COLO829 (cell line): ENCODE measurements at places on chromosomes 1 and 21.

DNA sequence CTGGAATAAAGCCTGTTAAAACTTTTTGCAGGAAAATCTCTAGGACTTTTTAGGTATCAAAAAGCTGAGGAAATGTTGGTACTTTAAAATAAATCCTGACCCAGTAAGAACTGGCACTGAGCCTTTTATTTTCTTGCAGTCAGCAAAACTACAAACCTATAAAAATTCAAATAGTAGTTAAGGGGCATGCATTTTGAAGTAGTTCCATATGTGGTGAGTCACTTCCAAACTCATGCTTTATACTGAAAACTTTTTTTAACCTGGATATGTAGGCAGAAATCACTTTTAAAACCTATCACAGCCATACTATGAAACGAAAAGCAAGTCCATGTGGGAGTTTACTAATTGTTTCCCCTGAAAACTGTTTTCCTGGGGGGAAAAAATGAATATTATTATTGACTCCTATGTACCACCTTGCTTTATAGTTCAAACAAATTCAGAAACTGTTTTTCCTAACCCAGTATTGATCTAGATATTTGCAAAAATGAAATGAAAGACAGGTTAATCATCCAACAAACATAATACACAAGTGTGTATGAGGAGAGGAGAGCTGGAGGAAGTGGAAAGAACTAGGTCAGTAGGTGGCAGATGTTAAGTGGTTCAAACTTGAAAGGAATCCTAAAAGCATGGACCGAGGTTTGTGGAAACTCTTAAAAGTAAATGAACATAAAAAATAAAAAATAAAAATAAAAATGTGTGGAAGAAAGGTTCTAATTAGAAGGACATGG, 30.5 kb downstream of the NRIP1 start:
- DNase-seq: no peak

- DNase-seq: no peak
Measured at GRCh38 chr1:227759341-227760300, 24.4 kb downstream of the SNAP47 start.

DNA sequence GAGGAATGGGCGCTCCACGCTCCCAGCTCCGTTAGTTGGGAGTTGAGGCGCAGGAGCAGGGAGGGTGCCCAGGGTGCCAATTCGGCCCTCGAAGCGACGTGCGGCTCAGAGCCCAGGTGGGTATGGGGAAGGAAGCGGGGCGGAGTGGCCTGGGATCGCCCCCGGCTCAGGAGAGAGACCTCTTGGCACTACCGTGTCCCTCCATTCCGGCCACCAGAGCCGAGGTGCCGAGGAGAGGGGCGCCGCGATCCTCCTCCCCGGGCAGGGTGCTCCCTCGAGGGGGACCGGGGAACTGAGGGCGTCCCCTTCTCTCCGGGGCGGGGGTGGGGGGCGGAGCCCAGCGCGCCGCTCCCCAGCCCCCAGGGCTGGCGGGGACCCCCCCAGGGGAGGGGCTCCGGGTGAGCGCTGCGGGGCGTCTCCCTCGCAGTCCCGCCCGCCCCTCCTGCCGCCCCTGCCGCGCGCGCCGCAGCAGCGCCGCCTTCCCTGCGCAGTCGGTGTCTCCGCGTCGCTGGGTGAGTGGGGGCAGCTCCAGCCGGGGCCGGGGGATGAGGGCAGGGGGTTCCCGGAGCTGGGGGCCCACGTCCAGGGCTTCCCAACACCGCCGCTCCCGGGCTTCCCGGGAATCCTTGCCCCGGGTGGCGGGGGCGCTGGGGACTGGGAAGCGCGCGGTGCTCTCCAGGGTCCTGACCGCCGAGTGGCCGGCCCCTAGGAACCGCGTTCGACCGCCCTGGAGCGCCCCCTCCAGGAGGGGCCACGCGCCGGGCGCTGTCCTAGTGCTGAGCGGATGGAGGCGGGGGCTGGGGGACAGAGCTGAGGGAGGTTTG, at the start of gene HPCA:
TSS of gene HPCA (plus strand) at position 488 of the 824 bp plus-strand sequence. CDS start 2,408 bp downstream, outside the sequence.
- peak; percentile 42 for DNase-seq

GRCh38 chr1:151281969-151282882, at the start of gene ZNF687:
Gene ZNF687 (plus strand): TSS chr1:151282299. CDS start chr1:151286292, 3,993 bp downstream.
- DNase-seq: peak; percentile 98

- no peak for DNase-seq
Measured at GRCh38 chr1:169858467-169858866, 35.2 kb downstream of the SCYL3 start.

DNA sequence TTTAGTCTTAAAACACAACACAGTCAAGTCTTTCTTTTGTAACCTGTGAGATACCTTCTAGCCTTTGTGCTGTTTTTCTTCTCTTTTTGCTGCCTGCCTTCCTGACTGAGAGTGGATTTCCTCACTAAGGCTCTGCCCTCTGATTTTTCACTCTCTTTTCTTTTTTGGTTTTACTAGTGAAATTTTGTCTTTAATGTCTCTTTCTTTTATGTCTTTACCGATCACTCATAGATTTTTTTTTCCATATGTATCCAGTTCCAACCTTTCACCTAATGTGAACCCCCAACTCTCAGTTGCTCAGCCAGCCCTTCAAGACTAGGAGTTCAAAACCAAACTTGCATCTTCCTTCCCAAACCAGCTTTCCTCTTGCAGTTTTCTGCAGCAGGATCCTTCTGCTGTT, 6.5 kb downstream of the LGALS8 start:
- no peak for DNase-seq

- no peak for DNase-seq
Measured at GRCh38 chr1:182565537-182565936, 23.5 kb downstream of the RNASEL start.

GRCh38 chr21:42970946-42971653, 3.3 kb upstream of the PKNOX1 start:
- DNase-seq: no peak

GRCh38 chr21:20852866-20853265, 145.3 kb upstream of the NCAM2 start:
- no peak for DNase-seq

DNA sequence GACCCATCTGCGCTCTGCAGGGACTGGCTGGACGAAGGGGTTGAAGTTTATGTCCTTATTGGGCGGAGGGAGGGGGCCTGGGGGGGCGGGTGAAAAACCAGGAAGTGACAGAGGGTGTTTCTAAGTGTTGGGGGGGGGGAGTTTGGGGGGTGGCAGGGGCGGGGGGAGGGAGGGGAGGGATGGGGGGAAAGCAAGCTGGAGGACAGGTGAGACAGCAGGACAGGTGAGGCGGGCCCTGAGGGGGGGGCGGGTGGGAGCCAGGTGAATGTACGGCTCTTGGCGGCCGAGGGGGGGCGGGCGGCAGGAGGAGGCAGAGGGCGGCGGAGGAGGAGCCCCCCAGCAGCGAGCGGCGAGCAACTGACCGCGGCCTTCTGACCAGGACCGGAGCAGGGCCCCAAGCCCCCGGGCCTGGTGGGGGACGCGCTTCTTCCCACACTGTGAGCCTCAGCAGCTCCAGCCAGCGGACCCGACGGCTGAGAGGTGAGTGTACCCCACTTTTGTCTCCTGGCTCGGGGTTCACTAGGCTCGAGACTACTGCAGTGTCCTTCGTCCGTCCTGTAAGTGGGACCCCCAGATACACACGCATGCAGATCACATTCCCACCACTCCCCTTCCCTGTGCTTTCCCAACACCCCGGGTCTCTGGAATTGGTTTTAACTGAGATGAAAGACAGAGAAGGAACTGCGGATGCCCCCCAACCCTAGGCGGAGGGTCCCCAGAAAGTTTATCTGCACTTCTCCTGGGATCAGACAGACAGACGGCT, at the start of gene ZBTB7B:
TSS of gene ZBTB7B (plus strand) at position 339 of the 763 bp plus-strand sequence. CDS start 11,859 bp downstream, outside the sequence.
- peak; percentile 76 for DNase-seq

GRCh38 chr1:27563591-27564471, 40.1 kb downstream of the AHDC1 start:
- DNase-seq: no peak

DNA sequence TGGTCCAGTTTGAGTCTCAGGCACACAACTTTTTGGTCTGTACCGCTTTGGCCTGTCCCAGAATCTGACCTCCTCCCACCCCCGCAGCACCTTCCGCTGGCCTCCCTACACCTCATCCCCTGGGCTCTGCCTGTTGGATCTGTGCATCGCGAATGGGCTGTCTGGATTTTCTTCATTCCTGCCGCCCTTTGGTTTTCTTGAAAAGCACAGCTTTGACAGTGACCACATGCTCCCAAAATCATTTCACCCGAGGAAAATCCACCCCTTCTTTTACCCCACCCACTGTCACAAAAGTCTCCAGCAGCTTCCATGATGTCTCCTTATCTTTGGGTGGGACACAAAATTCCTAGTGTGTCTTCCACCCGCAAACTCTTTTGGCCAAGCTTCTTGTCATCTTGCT, 65.0 kb upstream of the SSX2IP start:
- no peak for DNase-seq

GRCh38 chr1:152577168-152577567, 3.1 kb downstream of the LCE3D start:
- no peak for DNase-seq

- no peak for DNase-seq
Measured at GRCh38 chr1:244050014-244050834, 859 bp upstream of the ZBTB18 start.

- DNase-seq: peak; percentile 35
Measured at GRCh38 chr1:8120693-8121260, 94.7 kb upstream of the ERRFI1 start.

GRCh38 chr1:54604572-54605370, 18.6 kb downstream of the FAM151A start:
- no peak for DNase-seq

DNA sequence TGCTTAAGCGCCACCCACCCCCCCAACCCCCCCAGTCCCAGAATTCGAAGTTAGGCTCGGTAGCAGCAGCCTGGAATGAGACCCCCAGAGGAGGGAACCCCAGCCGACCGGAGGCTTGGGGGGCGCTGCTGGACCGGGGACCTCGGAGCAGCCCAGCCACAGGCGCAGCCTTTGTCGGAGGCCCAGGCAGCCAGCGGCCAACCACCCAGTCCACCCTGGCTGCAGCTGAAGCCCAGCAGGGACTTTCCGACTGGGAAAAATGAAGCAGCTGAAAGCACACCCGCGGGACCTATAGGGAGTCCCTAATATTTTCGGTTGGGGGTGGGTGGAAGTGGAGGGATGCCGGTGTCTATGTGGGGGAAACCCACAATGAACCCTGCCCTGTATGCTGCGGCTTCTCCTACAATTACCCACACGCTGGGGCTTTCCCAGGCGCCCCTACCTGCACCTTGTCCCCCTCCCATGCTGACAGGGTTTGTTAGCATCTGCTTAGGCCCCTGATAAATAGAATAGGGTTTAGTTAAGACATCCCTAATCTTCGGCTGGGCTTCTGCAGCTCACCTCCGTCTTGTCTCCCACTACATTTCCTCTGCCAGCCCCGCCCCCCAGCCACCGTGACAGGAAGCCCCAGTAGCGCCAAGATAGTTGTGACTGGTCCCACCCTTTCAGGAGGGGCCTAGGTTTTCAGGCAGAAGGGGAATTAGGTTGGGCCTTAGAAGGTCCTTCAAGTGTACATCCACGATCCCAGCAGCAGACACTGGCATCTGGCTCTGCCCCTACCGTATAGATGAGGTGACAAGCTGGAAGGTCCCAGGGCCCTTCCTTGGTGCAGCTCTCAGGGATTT, 838 bp downstream of the CCDC28B start:
- DNase-seq: no peak

DNA sequence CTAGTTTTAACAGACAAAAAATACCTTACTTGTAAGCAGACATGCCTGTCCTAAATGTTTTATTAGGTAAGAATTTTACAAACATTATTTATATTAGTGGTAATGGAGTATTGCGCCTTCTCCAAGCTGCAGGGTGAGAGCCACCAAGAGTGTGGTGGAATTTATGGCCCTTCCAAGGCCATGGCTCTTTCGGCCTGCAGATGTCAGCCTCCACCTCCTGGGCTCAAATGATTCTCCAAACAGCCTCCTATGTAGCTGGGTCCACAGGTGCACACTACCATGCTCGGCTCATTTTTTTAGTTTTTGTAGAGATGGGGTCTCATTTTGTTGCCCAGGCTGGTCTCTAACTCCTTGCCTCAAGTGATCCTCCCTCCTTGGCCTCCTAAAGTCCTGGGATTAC, 56.3 kb downstream of the ITGB3BP start:
- DNase-seq: no peak

- no peak for DNase-seq
Measured at GRCh38 chr21:26457817-26458216, 115.3 kb downstream of the CYYR1 start.

DNA sequence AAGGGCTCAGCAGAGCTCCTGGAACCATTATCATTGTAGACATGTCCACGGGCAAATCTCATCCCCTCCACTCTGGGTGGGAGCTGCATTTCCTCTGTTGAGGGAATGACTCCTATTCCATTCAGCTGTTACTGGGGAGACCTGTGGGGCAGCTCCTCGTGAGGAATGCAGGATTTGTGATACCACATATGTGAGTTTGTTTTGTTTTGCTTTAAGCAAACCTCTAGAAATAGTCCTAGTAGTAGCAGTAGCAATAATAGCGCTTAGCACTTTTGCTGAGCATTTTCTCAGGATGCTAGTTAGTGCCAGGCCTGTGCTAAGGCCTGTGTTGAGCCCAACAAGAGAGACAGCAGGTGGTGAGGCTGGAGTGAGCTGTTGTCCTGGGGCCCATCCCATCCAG, 10.8 kb downstream of the OLIG1 start:
- no peak for DNase-seq
